Spinal cord (tissue), 10 donors: ENCODE measurements at places on chromosomes 3 and 15. TPM values are rescaled to one million over a fixed set of nuclear protein-coding genes. Genes with fewer than 3 reads are reported as not detected.

RLBP1 gene
- 3.6 TPM for total RNA-seq

VIPR1 gene
- 2.2 TPM for total RNA-seq

CYP11A1 gene
- total RNA-seq, result 1.9 TPM

ARIH1 gene
- total RNA-seq, result 67.6 TPM

IQSEC1 gene
- 40.2 TPM for total RNA-seq

TEX55 gene
- not detected for total RNA-seq

MESP2 gene
- not detected for total RNA-seq

EIF4E3 gene
- 7.5 TPM for total RNA-seq

RTP1 gene
- 0.61 TPM for total RNA-seq

EPHB1 gene
- total RNA-seq, result 14.6 TPM

MYRIP gene
- total RNA-seq, result 12.5 TPM

SRP14 gene
- total RNA-seq, result 337 TPM
